K562 (cell line): ENCODE measurements at places on chromosomes 1 and 21.

DNA sequence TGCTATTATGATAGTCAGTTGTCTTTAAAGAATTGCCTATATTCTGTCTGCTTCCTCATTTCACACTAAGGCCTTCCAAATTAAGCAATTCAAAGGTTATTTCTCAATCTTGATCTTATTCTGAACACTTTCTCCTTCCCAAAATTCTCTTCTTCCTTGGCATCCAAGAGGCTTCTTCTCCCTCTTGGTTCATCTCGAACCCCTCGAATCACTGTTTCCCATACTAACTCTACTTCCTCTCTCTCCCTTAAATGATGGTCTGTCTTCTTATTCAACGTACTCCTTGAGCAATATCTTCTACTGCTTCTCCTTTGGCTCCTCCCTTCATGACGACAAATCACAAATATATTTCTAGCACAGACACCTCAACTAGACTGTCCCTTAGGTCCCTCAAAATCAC is 4.5 kb downstream of the COPA start:
- DNase-seq: no peak

DNA sequence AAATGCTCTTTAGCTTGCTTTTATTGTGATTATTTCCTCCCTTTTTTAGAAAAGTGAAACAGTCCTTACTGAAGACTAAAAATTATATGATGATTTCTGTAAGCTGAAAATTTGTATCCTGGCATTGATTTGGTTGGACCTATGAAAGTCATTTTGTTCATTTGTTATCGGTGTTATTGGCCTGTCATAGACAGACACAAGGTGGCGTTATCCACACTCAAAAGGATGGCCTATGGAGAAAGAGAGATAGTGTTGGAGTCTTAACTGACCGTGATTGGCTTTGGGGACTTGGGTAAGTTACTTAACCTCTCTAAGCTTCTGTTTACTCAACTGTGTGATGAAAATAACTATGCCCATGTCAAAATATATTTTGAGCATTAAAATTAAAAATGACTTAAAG is 203.6 kb upstream of the CHODL start:
- DNase-seq: no peak

- DNase-seq: no peak
Observed at GRCh38 chr1:115757856-115758255, 10.7 kb downstream of the CASQ2 start.

DNA sequence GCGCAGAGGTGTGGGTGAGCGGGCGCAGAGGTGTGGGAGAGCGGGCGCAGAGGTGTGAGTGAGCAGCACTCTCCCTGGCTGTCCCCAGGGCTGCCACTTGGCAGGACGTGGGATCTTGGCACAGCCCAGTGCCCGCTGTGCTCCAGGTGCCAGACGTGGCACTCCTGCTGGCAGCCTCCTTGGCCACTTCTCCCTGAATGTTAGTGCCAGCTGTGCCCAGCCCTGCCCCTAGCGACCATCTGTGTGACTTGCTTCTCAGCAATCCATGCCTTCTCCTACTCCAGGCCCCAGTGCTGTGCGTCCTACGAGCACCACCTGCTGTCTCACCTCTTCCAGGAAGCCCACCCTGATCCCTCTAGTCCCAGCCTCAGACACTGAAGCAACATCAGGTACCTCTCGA is 30.5 kb downstream of the KRTAP10-1 start:
- no peak for DNase-seq

- DNase-seq: no peak
Observed at GRCh38 chr1:219676012-219676765, 63.3 kb upstream of the ZC3H11B start.

GRCh38 chr1:116496380-116496779 is 74.4 kb downstream of the CD58 start:
- DNase-seq: no peak

GRCh38 chr1:209103092-209103491 is 480.4 kb upstream of the CAMK1G start:
- no peak for DNase-seq

DNA sequence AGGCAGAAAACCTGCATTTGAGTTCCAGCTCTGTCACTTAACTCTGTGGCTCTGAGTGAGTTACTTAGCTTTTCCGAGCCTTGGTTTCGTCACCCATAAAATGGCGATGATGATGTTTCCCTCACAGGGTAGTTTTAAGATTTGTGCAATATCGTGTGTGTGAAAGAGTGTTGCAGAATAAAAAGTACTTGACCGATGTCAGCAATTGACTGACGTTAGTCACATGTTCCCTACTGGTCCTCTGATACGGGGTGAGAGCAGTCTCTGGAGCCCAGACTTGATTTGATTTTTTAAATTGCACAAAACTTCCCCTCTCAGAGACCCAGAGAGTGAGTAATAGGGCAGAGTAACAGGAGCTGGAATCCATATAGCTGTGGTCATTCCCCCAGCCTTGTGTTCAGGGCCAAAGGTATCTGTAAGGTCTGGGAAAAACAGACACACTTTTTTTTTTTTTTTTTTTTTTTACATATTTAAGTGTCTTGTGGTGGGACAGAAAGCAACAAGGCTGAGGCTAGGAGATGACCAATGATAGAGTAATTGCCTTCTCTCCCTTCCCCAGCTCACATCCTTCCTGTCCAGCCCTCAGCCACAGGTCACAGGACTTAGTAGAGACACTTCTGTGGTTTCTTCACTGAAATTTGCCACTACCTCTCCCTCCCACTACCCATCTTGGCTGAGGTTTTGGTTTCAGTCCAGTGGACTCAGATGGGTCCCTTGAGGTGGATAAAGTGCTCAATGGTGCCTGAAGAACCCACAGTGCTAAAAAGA is 2.0 kb downstream of the FCER1G start:
- DNase-seq: peak; percentile 5

DNA sequence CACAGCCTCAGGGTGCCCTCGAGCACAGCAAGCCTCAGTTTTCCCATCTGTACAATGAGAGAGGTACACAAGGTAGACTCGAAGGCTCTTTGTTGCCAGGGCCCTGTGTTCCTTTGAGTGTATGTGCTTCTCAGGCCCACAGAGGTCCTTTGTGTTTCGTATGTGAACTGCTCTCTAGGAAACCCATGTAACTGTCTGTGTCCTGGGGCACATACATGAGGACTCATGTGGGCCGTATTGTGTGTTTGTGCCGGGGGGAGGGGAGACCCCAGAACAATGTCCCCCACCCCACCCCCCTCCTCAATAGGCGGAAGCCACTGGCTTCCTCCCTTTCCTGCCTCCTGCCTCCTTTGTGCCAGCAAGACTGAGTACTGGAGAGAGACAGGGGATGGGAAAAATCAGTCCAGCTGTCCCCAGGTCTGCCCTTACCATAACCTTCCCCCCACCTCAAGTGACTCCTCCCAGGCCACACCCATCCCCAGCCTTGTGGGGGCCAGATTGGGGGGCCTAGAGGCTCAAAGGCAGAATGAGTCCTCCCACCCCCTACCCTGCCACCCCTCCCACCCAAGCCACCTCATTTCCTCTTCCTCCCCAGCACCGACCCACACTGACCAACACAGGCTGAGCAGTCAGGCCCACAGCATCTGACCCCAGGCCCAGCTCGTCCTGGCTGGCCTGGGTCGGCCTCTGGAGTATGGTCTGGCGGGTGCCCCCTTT is at the start of gene TIE1:
Gene TIE1 (plus strand): TSS at position 605 of the 717 bp plus-strand sequence. CDS start 90 bp downstream, at position 695.
- DNase-seq: no peak

DNA sequence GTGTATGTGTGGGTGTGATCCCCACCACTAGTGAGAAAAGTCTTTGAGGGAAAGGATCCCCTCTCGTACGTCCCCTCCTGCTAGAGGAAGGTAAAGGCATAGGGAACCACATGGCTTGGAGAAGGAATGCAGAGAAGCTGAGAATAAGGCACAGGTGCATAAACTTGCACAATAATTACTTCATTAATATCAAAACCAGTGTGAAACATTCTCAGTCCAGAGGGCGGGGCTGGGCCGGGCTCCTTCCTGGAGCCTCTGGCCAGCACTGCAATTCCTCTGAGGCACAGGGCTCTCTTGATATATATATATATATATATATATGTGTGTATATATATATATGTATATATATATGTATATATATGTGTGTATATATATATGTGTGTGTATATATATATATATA is 162.6 kb downstream of the TSEN15 start:
- DNase-seq: no peak

- DNase-seq: peak; percentile 35
Observed at GRCh38 chr1:178540204-178540603, 27.3 kb downstream of the TEX35 start.

DNA sequence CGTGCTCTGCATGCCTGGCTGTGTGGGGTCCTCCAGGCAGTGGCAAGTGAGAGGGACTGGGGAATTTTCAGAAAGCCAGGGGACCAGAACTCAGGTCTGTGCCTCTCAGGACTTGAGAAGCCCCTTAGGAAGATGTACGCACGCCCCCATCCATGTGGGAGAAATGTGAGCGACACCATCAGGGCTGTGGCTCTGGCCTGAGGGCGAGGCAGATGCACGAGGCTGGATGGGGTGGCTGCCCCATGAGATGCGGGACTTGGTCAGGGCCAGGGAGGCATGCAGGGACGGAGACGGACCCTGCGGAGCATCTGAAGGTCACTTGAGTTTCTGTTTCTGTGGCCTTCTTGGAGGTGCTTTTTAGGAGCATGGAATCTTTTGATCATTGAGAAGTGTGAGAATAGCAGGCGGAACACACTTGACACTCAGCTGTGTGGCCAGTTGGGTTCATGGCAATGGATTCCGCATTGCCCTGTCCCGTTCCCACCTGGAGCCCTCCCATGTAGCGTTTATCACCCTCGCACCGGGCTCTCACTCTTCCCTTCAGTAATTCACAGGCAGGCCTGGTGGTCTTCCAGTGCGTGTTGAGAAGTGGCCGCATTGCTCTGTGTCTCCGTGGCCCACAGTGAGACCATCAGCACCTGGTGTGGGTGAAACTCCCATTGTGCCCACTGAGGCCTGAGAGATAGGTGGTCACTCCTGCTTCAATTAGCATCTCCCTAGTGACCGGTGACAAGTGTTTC is 30.7 kb upstream of the ACTRT2 start:
- no peak for DNase-seq

- no peak for DNase-seq
Observed at GRCh38 chr1:17596651-17597509, 57.4 kb downstream of the ARHGEF10L start.

DNA sequence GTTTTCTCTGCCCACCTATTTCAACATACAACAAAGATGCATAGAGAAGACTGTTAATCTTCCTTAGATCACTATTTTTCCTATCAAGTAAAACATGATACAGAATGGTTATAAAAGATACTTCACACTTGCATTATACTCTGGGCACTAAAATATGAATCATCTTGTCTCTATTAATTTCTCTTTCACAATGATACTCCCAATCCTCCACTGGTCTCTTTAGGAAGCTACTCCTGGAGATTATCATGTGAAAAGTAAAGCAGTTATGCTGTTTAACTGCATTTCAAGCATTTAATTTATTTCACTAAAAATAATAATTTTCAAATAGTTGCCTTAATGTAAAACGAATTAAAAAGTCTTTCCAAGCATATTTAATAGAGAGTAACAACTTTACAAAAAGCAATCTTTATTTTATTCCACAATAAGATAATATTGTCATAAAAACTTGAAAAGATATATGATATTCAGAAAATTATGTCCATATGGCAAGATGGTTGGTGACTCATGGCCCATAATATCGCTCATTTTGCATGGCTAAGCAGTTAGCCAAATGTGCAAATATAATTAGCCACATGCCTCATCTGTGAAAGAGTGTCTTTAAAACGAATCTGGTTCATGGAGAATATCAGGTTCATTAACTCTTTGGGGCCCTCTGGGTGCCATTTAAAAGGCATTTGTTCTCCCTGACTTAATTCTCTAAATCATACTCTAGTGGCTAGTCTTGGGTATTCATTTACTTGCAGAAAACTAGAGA is 1569.0 kb upstream of the B3GALT2 start:
- DNase-seq: no peak

DNA sequence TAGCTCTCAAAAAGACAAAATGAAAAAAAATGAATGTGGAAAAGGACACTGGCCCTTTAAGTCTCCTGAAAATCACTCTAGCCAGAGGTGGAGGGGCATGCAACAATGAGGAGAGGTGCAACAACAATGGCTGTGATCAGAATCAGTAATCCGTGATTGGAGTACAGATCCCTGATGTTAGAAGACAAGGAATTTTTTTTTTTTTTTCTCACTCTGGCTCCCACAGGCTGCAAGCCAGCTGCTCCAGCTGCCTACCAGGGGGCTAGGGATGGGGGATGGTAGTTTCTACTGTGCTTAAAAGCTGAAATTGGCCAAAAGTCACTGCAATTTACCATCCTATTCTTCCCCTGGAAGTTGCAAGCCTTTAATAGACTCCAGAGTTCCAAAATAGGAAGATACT is 54.5 kb downstream of the STYXL2 start:
- no peak for DNase-seq

DNA sequence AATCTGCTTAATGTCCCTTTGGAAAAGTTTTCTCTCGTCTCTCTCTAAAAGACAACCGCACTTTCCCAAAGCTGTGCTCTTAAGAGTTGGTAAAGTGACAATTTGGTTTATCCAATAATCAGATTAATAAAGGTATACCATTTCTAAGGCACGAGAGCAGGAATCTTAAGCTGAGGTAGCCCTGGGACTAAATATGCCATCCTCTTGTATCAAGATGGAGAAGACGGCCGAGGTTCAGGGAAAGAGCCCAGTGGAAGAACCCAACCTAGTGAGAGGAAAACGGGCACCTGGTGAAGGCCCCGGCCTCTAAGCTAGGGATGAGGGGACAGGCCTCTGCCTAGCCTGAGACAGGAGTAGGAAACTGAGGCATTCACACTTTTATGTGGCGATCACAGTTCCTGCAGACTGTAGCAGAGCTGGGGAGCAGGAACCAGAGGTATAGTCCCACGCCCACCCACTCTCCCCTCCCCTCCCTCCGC is 334 bp upstream of the SARS1 start:
- no peak for DNase-seq

- DNase-seq: no peak
Observed at GRCh38 chr21:38337793-38338192, 81.0 kb downstream of the KCNJ15 start.

DNA sequence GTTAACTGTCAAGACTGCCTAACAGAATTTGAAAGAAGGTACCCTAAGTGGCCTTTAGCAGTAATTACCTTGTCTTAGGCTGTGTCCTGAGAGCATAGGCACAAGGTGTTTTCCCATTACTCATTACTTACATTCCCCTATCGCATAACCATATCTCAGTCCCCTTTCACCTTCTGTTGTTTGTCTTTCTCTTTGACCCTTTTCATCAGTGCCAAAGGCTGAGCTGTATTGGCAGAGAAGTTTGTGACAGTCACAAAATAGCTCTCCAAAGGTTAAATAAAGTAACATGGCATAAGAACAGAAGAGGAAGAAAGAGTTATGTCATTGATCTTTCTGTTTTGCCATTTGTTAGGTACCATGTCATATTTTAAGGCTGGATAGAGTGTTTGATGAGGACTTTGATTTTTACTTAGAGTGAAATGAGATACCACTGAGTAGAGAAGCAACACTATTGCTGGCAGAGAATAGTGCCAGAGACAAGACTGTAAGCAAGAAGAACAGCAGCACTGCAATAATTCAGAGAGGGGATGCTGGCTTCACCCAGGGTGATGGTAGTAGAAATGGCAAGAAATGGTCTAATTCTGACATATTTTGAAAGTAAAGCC is 497.8 kb downstream of the TTLL7 start:
- DNase-seq: no peak

- no peak for DNase-seq
Observed at GRCh38 chr1:12451560-12451900, 166.5 kb downstream of the DHRS3 start.

- no peak for DNase-seq
Observed at GRCh38 chr1:204331275-204331674, 28.5 kb downstream of the PLEKHA6 start.
